ENCODE measurements at places on chromosomes 5 and 9. TPM values are rescaled to one million over a fixed set of nuclear protein-coding genes. Genes with fewer than 3 reads are reported as not detected.

The DCAF12 gene
- total RNA-seq: 64.9 TPM

The MARCOL gene
- not detected for total RNA-seq

The FREM1 gene
- 2.8 TPM for total RNA-seq

The WDR38 gene
- total RNA-seq: not detected

DNA sequence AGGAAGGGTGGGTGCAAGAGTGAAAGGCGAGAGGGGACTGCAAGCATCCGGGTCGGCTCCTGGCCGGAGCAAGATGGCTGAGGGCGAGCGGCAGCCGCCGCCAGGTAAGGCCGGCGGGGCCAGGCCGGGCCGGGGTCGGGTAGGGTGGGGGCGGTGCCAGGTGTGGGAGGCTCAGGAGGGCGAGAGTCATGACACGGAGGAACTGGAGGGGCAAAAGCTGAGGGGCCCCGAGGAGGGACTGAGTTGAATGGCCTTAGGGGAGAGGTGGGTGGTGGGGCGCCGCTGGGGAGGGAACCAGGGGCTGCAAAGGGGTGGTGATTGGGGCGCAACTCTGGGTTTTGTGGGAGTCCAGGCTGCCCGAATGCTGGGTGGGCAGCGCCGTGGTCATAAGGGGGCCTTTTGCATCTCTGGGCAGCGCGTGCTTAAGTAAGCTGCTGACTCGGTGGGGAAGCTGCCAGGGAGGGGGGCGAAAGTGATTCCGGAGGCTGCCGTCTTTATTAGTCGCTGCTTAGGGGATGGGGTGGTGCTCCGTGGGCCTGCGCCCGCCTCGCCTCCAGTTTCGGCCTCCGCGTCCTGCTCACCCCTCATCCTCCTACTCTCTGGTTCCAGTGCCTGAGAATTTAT, 425 bp downstream of the PTPA start:
- H3K4me3 ChIP-seq: peak overlapping the region; percentile 78
- peak overlapping the region; percentile 99 for H3K27ac ChIP-seq
- H3K36me3 ChIP-seq: no peaks in the 10 kb centered on the region
- H3K27me3 ChIP-seq: no peaks in the 10 kb centered on the region
- H3K4me1 ChIP-seq: peaks cover 45% of the 10 kb centered on the region
- peak; percentile 60 for DNase-seq

- H3K4me3 ChIP-seq: no peak overlapping the region
- H3K36me3 ChIP-seq: no peaks in the 10 kb centered on the region
- no peaks in the 10 kb centered on the region for H3K27me3 ChIP-seq
- H3K27ac ChIP-seq: no peak overlapping the region
- no peak for DNase-seq
Observed at GRCh38 chr9:123590499-123590898, 234.5 kb downstream of the CRB2 start.

DNA sequence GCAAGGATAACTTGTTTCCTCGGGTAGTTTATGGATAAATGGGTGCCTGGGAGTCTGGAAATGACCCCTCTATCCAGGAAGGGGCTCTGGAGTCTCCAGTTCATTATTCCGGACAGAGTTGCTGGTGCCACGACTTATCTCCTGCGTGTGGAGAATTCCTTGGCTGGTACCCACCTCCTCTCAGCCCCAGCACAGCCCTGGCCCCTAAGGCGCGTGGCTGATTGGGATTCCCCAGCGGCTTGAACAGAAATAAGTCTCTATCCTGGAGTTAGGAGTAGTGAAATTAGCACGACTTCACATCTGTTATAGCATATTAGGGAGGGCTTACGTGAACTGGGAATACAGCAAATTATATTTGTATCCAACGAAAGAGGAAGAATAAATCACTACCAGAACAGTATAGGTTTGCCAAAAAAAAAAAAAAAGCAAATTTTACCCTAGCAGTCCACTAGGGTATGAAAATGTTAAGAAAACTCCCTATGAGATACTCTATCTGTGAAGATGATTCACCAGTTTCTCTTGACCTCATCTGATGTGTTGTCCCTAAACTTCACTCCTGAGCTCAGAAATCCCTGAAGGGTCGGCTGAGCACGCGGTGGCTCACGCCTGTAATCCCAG, 172.5 kb upstream of the OTULINL start:
- H3K27ac ChIP-seq: peak overlapping the region; percentile 70
- H3K4me3 ChIP-seq: no peak overlapping the region
- H3K36me3 ChIP-seq: no peaks in the 10 kb centered on the region
- H3K27me3 ChIP-seq: no peaks in the 10 kb centered on the region
- DNase-seq: no peak

DNA sequence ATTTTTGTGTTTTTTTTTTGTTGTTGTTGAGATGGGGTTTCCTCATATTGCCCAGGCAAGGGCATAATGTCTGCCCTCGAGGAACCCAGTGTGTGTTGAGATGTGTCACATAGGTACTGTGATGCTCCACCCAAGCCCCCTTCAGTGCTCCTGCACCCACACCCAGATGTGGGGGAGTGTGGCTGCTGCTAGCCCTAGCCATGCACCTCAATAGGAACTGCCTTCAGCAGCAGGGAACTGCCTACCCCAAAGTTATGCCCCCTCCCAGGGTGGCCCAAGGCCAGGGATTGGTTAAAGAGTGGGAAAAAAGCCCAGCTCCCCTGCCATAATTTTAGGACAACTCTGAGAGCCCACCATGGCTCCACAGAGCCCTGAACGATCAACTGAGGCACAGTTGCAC, 33.3 kb upstream of the EPB41L4B start:
- H3K27me3 ChIP-seq: no peaks in the 10 kb centered on the region
- H3K36me3 ChIP-seq: no peaks in the 10 kb centered on the region
- H3K4me3 ChIP-seq: no peak overlapping the region
- no peak overlapping the region for H3K27ac ChIP-seq
- H3K4me1 ChIP-seq: no peaks in the 10 kb centered on the region
- DNase-seq: no peak

GRCh38 chr5:174532455-174533453, 191.6 kb upstream of the MSX2 start:
- H3K4me3 ChIP-seq: no peak overlapping the region
- H3K36me3 ChIP-seq: no peaks in the 10 kb centered on the region
- peak overlapping the region; percentile 56 for H3K27ac ChIP-seq
- peaks cover 3% of the 10 kb centered on the region for H3K4me1 ChIP-seq

All from adrenal gland (tissue), 19 donors.